ENCODE measurements at places on chromosomes 12 and 14.

DNA sequence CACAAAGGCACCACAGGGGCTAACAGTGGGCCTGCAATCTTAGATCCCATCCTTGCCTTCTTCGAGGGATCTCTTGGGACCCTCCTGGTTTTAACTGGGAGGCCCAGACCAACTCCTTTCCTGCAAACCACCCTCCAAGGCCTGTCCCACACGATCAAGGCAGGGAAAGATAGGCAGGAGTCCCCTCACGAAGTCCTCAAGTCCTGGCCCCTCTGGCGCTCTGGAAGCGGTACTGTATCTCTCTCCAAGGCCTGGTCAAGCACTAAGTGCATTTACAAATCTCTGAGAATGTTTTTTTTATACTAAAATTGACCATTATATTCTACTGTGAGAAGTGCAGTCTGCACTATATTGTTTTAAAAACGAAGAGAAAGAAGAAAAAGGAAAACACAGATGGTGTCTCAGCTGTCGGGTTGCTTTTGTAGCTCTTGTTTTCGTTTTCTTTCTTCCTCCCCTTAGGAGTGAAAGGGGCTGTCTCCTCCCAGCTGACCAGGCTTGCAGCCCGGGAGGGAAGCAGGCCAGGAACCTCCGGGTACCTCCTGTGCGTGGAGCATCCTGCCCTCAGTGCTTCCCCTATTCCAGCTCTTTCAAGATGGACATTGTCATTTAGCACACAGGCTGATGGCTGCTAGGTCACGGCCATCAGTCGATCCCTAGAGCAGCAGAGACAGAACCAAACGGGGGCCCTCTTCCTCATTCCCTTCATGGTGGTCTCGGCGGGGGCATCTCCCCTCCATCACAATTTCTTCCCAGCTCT is 56.7 kb downstream of the FAM222A start:
- DNase-seq: no peak

DNA sequence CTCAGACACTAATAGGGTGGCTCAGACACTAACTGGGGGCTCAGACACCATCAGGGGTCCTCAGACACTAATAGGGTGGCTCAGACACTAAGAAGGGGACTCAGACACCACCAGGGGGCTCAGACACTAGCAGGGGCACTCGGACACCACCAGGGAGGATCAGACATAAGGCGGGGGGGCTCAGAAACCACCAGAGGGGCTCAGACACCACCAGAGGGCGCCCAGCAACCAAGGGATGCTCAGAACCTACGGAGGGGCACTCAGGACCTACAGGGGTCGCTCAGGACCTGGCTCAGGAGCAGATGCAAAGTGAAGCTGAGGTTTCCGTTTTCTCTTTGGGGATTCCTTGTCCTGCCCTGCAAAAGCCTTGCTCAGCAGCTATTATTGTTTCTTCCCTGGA is 448.5 kb downstream of the TMEM121 start:
- no peak for DNase-seq

- DNase-seq: peak; percentile 28
Measured at GRCh38 chr12:50635364-50635763, 128.5 kb upstream of the ATF1 start.

DNA sequence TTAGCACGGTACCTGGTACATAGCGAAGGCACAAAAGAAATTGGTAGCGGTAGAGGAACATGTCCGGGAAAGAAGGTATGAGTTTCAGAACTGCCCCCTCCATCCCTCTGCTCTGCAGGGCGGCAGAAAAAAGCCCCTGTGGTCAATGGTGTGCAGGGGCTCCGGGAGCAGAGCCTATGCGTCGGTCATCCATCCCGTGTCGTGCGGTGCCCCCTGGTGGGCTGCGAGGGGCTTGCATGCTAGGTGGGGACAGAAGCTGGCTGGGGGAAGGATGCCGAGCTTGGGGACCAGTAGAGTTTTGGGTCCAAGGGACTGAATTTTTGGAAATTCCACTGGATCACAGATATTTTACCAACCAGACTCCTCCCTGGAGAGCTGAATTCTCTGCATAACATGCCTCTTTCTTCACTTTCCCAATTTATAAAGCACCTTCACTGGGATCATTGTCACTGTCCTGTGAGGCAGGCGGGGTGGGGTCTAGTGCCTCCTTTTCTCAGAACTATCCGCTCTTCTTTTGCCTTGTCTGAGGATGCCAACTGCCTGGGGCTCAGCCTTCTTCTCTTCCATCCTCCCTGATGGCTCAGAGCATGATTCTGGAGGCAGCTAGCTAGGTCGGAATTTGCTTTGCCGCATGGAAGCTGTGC is 148.7 kb downstream of the SMOC1 start:
- peak; percentile 25 for DNase-seq

DNA sequence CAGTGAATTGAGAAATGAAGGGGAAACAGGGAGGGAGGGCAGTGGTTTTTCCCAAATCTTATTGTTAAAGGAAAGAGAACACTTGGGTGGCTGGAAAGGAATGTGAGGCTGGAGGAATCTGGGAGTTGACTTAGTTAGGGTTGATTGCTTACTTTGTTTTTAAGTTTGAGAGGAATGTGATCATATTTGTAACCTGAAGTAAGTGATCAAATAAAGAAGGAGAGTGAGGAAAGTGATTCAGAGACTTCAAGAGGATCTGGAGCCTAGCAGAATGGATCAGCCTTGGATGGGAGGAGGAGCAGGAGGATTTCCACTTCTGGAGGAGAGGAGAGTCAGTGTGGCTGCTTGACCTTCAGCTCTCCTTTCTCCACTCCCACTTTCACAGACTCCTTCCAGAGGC is 6.0 kb upstream of the LRP6 start:
- DNase-seq: no peak

GRCh38 chr14:97506626-97507025 is 709.4 kb downstream of the VRK1 start:
- no peak for DNase-seq

GRCh38 chr12:108629151-108629550 is 4.5 kb downstream of the SELPLG start:
- DNase-seq: no peak

DNA sequence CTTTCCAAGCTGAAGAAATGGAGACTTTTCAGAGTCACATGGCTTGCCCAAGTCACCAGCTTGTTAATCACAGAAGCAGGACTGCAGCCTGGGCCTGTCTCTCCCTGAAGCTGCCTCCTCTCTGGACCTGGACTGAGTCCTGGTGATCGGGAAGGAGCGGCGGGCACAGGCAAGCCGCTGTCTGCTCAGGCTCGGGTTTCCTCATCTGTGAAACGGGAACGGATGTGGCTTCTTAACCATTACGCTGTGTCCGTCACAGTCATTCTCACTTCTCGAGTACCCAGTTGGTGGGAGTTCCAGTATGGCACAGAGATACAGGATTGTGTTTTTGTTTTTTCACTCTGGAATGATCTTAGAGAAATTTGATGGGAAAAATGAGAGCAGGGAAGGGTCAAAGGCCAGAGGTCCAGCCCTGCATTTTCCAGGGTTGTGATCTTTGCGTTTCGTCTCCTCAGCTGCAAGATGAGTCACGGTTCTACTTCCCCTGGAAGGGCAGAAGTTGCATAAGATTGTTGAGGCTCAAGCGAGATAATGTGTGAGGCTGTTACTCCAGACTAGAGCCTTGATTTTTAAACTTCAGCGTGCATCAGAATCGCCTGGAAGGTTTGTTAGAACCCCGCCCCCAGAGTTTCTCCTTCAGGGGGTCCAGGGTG is 7.6 kb upstream of the LRTM2 start:
- DNase-seq: no peak

DNA sequence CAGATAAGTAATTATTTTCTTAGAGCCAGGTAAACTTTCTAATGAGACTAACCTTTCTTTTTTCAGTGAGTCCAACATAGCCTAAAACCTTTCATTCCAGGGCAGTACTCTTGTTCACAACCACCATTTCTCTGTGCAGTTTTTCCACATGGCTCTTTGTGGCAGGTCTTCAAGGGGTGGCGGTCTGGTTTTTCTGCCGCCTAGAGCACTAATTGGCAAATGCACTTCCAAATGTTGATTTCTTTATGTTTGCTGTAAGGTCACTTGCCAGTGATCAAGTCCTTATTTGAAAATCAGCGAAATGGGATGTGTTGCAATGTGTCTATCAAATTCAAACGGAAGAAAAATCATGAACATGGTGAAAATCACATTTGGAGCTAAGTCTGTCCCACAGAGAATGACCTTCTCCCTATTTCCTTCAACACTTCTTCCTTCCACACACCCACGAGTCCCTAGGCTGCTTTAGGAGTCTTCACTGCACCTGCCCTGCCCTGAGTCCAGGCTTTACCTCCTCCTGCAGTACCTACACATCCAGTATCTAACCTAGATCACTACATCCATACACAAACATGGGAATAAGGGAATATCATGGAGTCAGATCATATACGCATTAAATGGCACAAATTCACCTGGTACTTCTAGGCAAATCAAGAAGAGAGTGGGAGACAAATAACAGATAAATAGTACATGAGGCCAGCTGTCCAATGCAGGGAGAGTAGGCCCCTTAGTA is 1.9 kb downstream of the SRGAP1 start:
- DNase-seq: no peak

DNA sequence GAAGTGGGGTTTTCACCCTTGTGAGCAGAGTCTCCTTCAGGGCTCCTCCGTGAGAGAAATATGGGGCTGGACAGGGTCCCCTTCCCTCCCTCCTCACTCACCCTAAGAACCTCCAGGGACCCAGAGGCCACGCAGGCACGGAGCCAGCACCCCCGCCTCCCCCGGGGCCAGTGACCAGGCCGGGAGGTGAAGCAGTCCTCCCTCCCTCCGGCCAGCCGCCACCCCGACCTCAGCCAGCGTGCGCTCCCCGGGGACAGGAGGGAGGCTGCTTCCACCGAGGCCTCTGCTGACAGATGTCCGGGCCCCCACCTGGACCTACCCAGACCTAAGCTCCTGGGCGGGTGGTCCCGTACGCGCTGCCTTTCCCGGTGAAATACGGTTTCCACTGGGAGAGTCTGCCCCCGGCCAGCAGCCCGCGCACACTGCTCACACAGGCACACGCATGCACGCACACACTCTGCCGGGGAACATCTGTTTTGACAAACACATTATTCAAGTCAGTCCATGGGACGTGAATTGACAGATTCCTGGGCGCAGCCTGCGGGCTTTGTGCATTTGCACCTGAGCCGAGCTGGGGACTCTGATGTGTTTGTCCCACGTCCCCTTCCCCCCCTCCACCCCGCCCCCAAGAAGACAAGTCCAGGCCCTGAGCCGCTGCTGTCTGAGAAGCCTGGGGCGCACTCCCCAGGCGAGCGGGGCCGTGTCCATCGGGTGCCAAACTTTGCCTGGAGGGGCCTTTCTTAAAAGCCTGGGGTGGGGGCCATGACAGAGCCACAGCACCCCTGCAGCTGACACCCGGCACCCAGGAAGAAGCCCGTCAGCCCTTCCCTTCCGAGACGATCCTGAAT is 725 bp downstream of the RIMBP2 start:
- no peak for DNase-seq

- DNase-seq: no peak
Measured at GRCh38 chr12:108856428-108857157, 790 bp downstream of the SSH1 start.

- DNase-seq: no peak
Measured at GRCh38 chr12:55636116-55636655, 506 bp upstream of the OR10P1 start.

- DNase-seq: no peak
Measured at GRCh38 chr14:51367600-51367931, 127.5 kb downstream of the TMX1 start.

DNA sequence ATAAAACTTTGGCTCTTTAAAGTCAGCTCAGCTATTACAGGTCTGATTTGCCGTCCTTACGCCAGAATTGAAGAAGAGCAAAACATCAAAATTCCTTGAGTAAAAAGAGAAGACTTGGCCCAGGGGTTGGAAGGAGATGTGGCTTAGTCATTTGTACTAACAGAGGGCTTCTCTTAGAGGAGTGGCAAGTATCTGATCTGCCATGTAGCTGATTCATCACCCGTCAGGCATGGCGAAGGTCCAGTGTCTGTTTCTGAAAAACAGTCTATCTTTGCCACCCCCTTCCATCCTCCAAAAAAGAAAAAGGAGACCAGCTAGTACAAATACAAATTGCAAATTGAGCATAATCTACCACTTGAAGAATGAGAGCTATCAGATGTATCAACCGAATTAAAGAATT is 91.9 kb downstream of the RAD52 start:
- DNase-seq: no peak

DNA sequence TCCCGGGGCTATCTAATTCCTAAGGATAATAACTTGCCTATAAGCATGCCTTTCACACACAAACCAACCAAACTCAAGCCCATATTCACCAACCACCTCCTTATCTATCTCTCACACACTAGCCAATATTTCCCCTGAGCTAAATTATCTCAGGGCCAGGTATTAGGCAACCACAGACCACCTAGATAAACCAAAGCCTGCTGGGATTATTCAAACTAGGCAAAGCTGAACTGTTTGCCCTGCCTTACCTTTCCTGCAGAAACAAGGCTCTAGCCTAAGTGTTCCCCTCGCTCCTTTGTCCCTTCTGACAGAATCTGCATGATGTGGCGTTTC is 114.7 kb upstream of the EEA1 start:
- DNase-seq: no peak

- DNase-seq: no peak
Measured at GRCh38 chr12:112555621-112556233, 137.0 kb downstream of the PTPN11 start.

DNA sequence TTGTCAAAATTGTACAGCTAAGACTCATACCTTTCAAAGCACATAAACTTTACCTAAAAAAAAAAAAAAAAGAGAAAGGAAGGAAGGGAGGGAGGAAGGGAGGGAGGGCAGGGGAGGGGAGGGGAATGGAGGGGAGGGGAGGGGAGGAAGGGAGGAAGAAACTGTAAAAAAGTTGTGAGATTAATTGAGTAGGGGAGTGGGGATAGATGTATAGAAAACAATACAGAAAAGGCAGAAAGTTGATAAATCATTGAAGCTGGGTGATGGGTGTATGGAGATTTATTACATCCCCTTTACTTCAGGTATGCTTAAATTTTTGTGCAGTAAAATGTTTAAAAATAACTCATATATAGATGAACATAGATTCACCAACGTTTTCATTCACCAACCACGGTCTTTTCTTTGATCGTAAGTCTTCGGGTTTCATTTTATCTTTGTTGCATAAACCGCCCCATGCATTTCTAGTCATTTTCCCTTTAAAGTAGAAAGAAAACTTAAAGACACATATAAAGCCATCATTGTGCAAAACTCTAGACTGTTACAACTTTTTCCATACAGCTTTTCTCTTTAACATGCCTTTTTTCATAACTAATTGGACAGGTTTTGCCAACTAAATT is 191.2 kb upstream of the KRR1 start:
- no peak for DNase-seq

DNA sequence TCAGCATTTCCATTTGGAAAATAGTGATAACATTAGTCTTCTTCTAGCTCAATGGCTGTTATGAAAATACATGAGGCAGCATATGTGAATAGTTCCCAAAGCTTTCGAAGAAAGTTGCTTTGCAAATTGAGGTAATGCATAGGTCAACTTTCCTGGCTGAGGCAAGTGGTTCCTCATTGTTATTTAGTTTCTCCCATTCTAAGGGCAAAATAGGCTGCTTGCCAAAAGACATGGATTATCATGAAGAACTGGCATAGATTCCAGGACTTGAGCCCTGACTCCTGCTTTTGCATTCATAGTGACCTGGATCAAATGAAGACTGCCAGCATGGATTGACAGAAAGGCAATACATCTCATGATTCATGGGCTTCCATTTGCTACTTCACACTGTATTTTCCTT is 35.7 kb downstream of the LRFN5 start:
- DNase-seq: no peak

- DNase-seq: no peak
Measured at GRCh38 chr12:6084969-6085450, 39.5 kb downstream of the VWF start.

- DNase-seq: no peak
Measured at GRCh38 chr12:19683178-19683927, 244.1 kb downstream of the AEBP2 start.
